Diencephalon (tissue), 1 donor: ENCODE measurements at places on chromosomes 1 and 21. TPM values are rescaled to one million over a fixed set of nuclear protein-coding genes. Genes with fewer than 3 reads are reported as not detected.

The TEX35 gene
- not detected for total RNA-seq

The S100A3 gene
- not detected for total RNA-seq

The TSPAN1 gene
- total RNA-seq, result 0.46 TPM

The GBP3 gene
- total RNA-seq, result 1.4 TPM

The CYP4Z1 gene
- total RNA-seq, result 0.92 TPM

The PWP2 gene
- total RNA-seq, result 3.5 TPM
